ENCODE measurements at places on chromosomes 5 and 9. TPM values are rescaled to one million over a fixed set of nuclear protein-coding genes. Genes with fewer than 3 reads are reported as not detected.

- no peaks in the 10 kb centered on the region for H3K36me3 ChIP-seq
- H3K4me3 ChIP-seq: no peak overlapping the region
- peaks cover 39% of the 10 kb centered on the region for H3K4me1 ChIP-seq
- H3K27me3 ChIP-seq: no peaks in the 10 kb centered on the region
- DNase-seq: peak; percentile 86
- H3K27ac ChIP-seq: no peak overlapping the region
Observed at GRCh38 chr5:14208071-14209021, 65.2 kb downstream of the TRIO start.

Gene PFN3
- not detected for total RNA-seq

GRCh38 chr5:36880761-36881160 lies 4.2 kb downstream of the NIPBL start:
- H3K27ac ChIP-seq: no peak overlapping the region
- no peak overlapping the region for H3K4me3 ChIP-seq
- no peaks in the 10 kb centered on the region for H3K36me3 ChIP-seq
- no peak for DNase-seq
- no peaks in the 10 kb centered on the region for H3K27me3 ChIP-seq

Gene MARCHF3
- total RNA-seq: 17.0 TPM

Gene APBA1
- total RNA-seq: 4.6 TPM

Gene IFNE
- not detected for total RNA-seq

- no peak for DNase-seq
- H3K36me3 ChIP-seq: peaks cover 11% of the 10 kb centered on the region
- H3K27ac ChIP-seq: no peak overlapping the region
- H3K27me3 ChIP-seq: no peaks in the 10 kb centered on the region
- H3K4me1 ChIP-seq: no peaks in the 10 kb centered on the region
Observed at GRCh38 chr5:41858890-41859289, 11.3 kb downstream of the OXCT1 start.

DNA sequence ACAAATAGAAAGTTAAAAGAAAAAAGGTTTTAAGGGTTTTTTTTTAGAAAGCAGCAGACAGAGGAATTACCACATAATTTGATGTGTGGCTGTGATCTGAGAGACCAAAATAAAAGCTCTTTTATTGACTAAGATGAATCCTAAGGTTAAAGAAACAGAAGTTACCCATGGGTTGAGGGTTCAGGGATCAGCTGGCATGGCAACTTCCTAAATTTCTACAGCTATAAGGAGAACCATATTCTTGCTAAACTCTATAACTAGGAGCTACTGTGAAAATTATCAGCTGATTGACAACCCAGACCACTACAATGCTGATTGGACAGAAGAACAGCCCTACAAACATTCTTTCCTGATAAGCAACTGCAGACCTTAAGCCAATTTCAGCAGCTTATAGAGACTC lies 40.2 kb downstream of the TMEM215 start:
- no peak for DNase-seq
- no peaks in the 10 kb centered on the region for H3K36me3 ChIP-seq
- no peak overlapping the region for H3K27ac ChIP-seq
- peaks cover 5% of the 10 kb centered on the region for H3K27me3 ChIP-seq
- H3K4me3 ChIP-seq: no peak overlapping the region
- no peaks in the 10 kb centered on the region for H3K4me1 ChIP-seq

- DNase-seq: no peak
- H3K4me3 ChIP-seq: no peak overlapping the region
- no peaks in the 10 kb centered on the region for H3K27me3 ChIP-seq
- peaks cover 39% of the 10 kb centered on the region for H3K4me1 ChIP-seq
- no peak overlapping the region for H3K27ac ChIP-seq
- no peaks in the 10 kb centered on the region for H3K36me3 ChIP-seq
Observed at GRCh38 chr9:92747459-92748232, 17.0 kb downstream of the BICD2 start.

- no peak overlapping the region for H3K27ac ChIP-seq
- peaks cover 2% of the 10 kb centered on the region for H3K27me3 ChIP-seq
- DNase-seq: no peak
- no peaks in the 10 kb centered on the region for H3K4me1 ChIP-seq
- no peak overlapping the region for H3K4me3 ChIP-seq
Observed at GRCh38 chr5:10446490-10446889, 4.8 kb downstream of the ROPN1L start.

GRCh38 chr5:79691007-79691406 lies 1.4 kb downstream of the CMYA5 start:
- no peak overlapping the region for H3K27ac ChIP-seq
- H3K27me3 ChIP-seq: no peaks in the 10 kb centered on the region
- peaks cover 2% of the 10 kb centered on the region for H3K4me1 ChIP-seq
- H3K36me3 ChIP-seq: no peaks in the 10 kb centered on the region
- no peak overlapping the region for H3K4me3 ChIP-seq

Gene TAF1L
- not detected for total RNA-seq

Gene PLPP6
- total RNA-seq: 6.2 TPM

- H3K4me1 ChIP-seq: peaks cover 15% of the 10 kb centered on the region
- no peak for DNase-seq
- H3K27ac ChIP-seq: no peak overlapping the region
- H3K4me3 ChIP-seq: no peak overlapping the region
Observed at GRCh38 chr5:163506726-163507125, 1.3 kb downstream of the MAT2B start.

Gene UIMC1
- total RNA-seq: 50.8 TPM

GRCh38 chr5:10860645-10861422 lies 99.8 kb upstream of the DAP start:
- H3K4me1 ChIP-seq: no peaks in the 10 kb centered on the region
- H3K36me3 ChIP-seq: no peaks in the 10 kb centered on the region
- H3K4me3 ChIP-seq: no peak overlapping the region
- H3K27me3 ChIP-seq: peaks cover 2% of the 10 kb centered on the region
- no peak for DNase-seq

Gene F2RL2
- total RNA-seq: 0.80 TPM

- peaks cover 6% of the 10 kb centered on the region for H3K27me3 ChIP-seq
- no peaks in the 10 kb centered on the region for H3K36me3 ChIP-seq
- H3K27ac ChIP-seq: no peak overlapping the region
- DNase-seq: no peak
- no peaks in the 10 kb centered on the region for H3K4me1 ChIP-seq
- H3K4me3 ChIP-seq: no peak overlapping the region
Observed at GRCh38 chr5:41891066-41891707, 13.0 kb upstream of the RIMOC1 start.

Gene HNRNPA0
- total RNA-seq: 29.0 TPM

Gene FOXD4L3
- not detected for total RNA-seq

Gene WDR31
- total RNA-seq: 7.0 TPM

GRCh38 chr5:67050125-67050524 lies 146.5 kb downstream of the CD180 start:
- peaks cover 33% of the 10 kb centered on the region for H3K4me1 ChIP-seq
- no peaks in the 10 kb centered on the region for H3K27me3 ChIP-seq
- peak overlapping the region; percentile 73 for H3K27ac ChIP-seq
- H3K4me3 ChIP-seq: no peak overlapping the region

- H3K4me3 ChIP-seq: no peak overlapping the region
- no peak overlapping the region for H3K27ac ChIP-seq
- H3K4me1 ChIP-seq: no peaks in the 10 kb centered on the region
- H3K36me3 ChIP-seq: peaks cover 18% of the 10 kb centered on the region
- H3K27me3 ChIP-seq: no peaks in the 10 kb centered on the region
- DNase-seq: no peak
Observed at GRCh38 chr9:97276310-97276852, 31.1 kb upstream of the CCDC180 start.

Gene LEAP2
- total RNA-seq: 3.1 TPM

DNA sequence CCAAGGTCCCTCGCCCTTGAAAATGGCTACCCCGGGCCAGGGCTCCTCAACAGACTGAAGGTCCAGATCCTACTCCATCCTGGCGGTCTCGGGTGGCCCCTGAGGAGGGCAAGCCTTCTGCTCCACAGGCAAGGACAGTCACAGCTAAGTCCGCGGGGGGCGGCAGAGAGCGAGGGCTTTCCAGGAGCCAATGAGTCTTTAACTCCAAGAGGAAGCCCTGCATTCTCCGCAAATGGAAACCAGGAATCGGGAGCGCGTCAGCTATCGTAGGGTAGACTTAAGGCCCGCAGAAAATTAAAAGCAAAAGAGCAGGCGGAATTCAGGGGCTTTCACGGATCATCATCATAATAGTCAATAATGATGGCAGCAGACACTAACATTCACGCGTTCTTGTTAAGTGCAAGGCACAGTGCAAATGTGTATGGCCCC lies 87.8 kb upstream of the TNFAIP8 start:
- DNase-seq: peak; percentile 98
- peak overlapping the region; percentile 89 for H3K27ac ChIP-seq
- no peaks in the 10 kb centered on the region for H3K36me3 ChIP-seq

DNA sequence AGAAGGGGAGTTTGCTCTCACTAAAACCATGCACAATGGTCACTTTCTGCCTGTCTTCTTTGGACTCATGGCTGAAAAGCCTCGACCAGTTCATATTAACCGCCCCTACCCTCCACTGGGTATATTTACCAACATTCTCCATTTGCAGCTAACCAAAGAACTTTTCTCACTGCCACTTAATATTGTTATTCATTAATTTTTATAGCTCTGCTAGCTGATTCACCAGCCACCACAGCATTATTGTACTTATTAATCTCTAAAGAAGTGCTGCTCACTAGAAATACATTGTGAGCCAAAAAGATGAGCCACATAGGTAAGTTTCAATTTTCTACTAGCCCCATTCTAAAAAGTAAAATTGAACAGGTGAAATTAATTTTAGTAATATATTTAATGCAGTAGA lies 33.4 kb upstream of the SMIM32 start:
- H3K4me1 ChIP-seq: peaks cover 8% of the 10 kb centered on the region
- no peak overlapping the region for H3K4me3 ChIP-seq
- no peak overlapping the region for H3K27ac ChIP-seq
- no peaks in the 10 kb centered on the region for H3K36me3 ChIP-seq
- H3K27me3 ChIP-seq: no peaks in the 10 kb centered on the region

- no peak overlapping the region for H3K4me3 ChIP-seq
- H3K27ac ChIP-seq: no peak overlapping the region
- DNase-seq: no peak
Observed at GRCh38 chr5:2031581-2031980, 148.9 kb upstream of the IRX4 start.
